ENCODE measurements at places on chromosomes 3 and 15. TPM values are rescaled to one million over a fixed set of nuclear protein-coding genes. Genes with fewer than 3 reads are reported as not detected.

- no peak overlapping the region for H3K27ac ChIP-seq
- H3K4me3 ChIP-seq: no peak overlapping the region
- no peak for DNase-seq
- no peaks in the 10 kb centered on the region for H3K36me3 ChIP-seq
- peaks cover 8% of the 10 kb centered on the region for H3K4me1 ChIP-seq
- no peaks in the 10 kb centered on the region for H3K27me3 ChIP-seq
Observed at GRCh38 chr15:99333413-99333812, 82.1 kb downstream of the LRRC28 start.

GRCh38 chr3:11632564-11632963, 11.2 kb downstream of the VGLL4 start:
- no peaks in the 10 kb centered on the region for H3K36me3 ChIP-seq
- H3K4me1 ChIP-seq: peaks cover 97% of the 10 kb centered on the region
- peak overlapping the region; percentile 97 for H3K27ac ChIP-seq
- DNase-seq: no peak

The PLD1 gene
- 59.5 TPM for total RNA-seq

GRCh38 chr3:4830586-4830914, 148.7 kb upstream of the BHLHE40 start:
- peak overlapping the region; percentile 70 for H3K27ac ChIP-seq
- H3K4me1 ChIP-seq: peaks cover 46% of the 10 kb centered on the region
- DNase-seq: no peak
- no peak overlapping the region for H3K4me3 ChIP-seq

GRCh38 chr3:177948716-177949425, 587.4 kb upstream of the KCNMB2 start:
- DNase-seq: no peak
- H3K4me1 ChIP-seq: no peaks in the 10 kb centered on the region
- no peak overlapping the region for H3K27ac ChIP-seq
- H3K4me3 ChIP-seq: no peak overlapping the region

GRCh38 chr15:66919421-66919820, 146.0 kb upstream of the SMAD3 start:
- peaks cover 18% of the 10 kb centered on the region for H3K4me1 ChIP-seq
- no peak for DNase-seq
- no peaks in the 10 kb centered on the region for H3K36me3 ChIP-seq

- no peaks in the 10 kb centered on the region for H3K27me3 ChIP-seq
- no peak for DNase-seq
- no peaks in the 10 kb centered on the region for H3K36me3 ChIP-seq
- no peak overlapping the region for H3K4me3 ChIP-seq
- peak overlapping the region; percentile 63 for H3K27ac ChIP-seq
Observed at GRCh38 chr3:126101521-126101982, 17.6 kb upstream of the SLC41A3 start.

The FOXB1 gene
- total RNA-seq: not detected

- H3K4me3 ChIP-seq: no peak overlapping the region
- no peaks in the 10 kb centered on the region for H3K36me3 ChIP-seq
- peaks cover 27% of the 10 kb centered on the region for H3K4me1 ChIP-seq
Observed at GRCh38 chr3:16249336-16249735, 15.4 kb downstream of the DPH3 start.
